ENCODE measurements at places on chromosomes 5 and 9.

DNA sequence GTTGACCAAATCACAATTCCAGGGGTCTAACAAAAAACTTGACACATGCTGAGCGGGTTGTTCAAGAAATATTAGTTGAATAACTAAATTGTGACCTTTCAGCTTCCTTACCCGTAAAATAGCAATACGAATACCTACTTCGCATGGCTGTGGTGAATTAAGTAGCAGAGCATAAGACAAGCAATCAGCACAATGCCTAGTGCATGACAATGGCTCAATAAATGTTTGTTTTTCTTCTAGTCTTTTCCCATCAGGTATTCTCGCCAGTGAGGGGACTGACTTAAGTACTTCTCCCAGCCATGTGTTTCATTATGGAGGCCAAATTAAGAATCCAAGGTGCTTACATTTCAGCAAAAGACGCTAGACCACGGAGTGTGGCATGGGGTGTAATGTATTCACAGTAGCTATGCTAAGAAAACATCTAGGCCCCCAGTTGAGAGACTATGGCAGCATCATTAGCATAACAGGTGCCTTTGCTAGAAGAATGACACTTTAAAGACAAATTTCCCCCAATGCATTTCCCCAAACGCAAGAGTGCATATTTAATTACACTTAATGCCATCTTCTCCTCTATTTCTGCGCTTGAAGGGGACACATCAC, 145.9 kb downstream of the ASTN2 start:
- H3K4me1 ChIP-seq: no peaks in the 10 kb centered on the region
- H3K36me3 ChIP-seq: no peaks in the 10 kb centered on the region
- no peak for DNase-seq
- no peaks in the 10 kb centered on the region for H3K27me3 ChIP-seq
- H3K27ac ChIP-seq: no peak overlapping the region
- H3K4me3 ChIP-seq: no peak overlapping the region

GRCh38 chr9:130829762-130830161, 5.3 kb upstream of the ABL1 start:
- H3K36me3 ChIP-seq: no peaks in the 10 kb centered on the region
- H3K4me3 ChIP-seq: no peak overlapping the region
- peaks cover 15% of the 10 kb centered on the region for H3K4me1 ChIP-seq
- H3K27ac ChIP-seq: no peak overlapping the region

DNA sequence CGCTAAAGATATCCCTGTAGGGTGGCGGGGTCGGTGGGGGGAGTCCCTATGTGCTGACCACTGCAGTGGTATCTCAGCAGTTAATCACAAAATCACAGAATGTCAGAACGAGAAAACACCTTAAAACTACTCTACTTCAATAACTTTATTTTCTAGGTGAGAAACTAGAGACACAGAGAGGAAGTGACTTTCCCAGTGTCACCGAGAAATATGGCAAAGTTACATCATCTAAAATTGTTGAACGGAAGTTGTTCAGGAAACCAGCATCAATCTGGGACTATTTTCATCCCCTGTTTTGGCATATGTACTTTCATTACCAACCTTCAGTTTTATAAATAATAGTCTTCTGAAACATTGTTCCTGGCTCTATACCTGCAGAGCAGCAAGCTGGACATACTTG, 384.0 kb downstream of the SPOCK1 start:
- H3K4me3 ChIP-seq: no peak overlapping the region
- no peak for DNase-seq
- no peaks in the 10 kb centered on the region for H3K36me3 ChIP-seq
- no peaks in the 10 kb centered on the region for H3K4me1 ChIP-seq

- H3K36me3 ChIP-seq: no peaks in the 10 kb centered on the region
- no peak overlapping the region for H3K4me3 ChIP-seq
- no peak for DNase-seq
- H3K27me3 ChIP-seq: peaks cover 29% of the 10 kb centered on the region
- H3K27ac ChIP-seq: no peak overlapping the region
These were observed 43.1 kb downstream of the LHX2 start for GRCh38 chr9:124054582-124055227.
